ENCODE measurements at places on chromosomes 2 and 18. TPM values are rescaled to one million over a fixed set of nuclear protein-coding genes. Genes with fewer than 3 reads are reported as not detected.

DNA sequence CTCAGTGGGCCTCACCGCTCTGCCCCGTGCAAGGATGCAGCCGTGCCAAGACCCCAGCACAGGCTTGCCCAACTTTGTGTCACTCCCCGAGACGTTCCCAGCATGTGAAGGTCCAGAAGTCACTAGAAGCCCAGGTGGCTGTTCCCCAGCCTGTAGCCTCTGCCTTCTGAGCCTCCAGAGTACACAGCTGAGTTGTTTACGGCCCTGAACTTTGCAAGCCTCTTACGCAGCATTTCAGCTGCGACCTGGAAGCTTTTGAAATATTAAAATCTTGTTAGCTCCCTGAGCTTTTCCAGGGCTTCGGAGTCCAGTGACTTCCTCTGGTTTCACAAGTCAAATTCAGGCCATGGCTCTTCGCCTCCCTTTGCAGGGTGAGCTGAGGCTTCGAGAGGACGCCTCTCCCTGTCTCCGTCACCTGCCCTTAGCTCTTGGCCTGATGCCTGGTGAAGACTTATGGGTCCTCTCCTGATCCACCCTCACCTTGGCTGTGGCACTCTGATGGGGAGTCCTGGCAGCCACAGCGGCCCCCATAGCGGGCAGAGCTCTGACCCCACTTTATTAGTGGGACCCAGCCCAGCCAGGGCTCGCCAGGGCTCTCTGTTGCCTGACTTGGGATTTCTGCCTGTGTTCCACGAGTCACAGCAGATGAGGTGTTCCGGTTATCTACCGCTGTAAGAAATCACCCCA, 76.5 kb upstream of the HPCAL1 start:
- DNase-seq: no peak
- no peaks in the 10 kb centered on the region for H3K27me3 ChIP-seq
- H3K4me3 ChIP-seq: no peak overlapping the region
- no peaks in the 10 kb centered on the region for H3K4me1 ChIP-seq

The STK11IP gene
- 15.7 TPM for total RNA-seq

The APLF gene
- total RNA-seq: 8.5 TPM

The DYNAP gene
- total RNA-seq: not detected

- no peaks in the 10 kb centered on the region for H3K36me3 ChIP-seq
- H3K4me1 ChIP-seq: no peaks in the 10 kb centered on the region
- peak; percentile 87 for DNase-seq
- H3K27ac ChIP-seq: peak within 1 kb of the TSS; percentile 97
Observed at GRCh38 chr2:127810619-127811396, at the start of gene WDR33. Gene WDR33 (minus strand): TSS chr2:127811171. CDS start chr2:127770981, 40,190 bp downstream.

The CD8B gene
- 0.64 TPM for total RNA-seq

Data from breast epithelium (tissue), 4 donors.